ENCODE measurements at places on chromosomes 7 and 10.
A peak's percentile ranks its signal among the peaks of the same experiment; 100 is the strongest.

DNA sequence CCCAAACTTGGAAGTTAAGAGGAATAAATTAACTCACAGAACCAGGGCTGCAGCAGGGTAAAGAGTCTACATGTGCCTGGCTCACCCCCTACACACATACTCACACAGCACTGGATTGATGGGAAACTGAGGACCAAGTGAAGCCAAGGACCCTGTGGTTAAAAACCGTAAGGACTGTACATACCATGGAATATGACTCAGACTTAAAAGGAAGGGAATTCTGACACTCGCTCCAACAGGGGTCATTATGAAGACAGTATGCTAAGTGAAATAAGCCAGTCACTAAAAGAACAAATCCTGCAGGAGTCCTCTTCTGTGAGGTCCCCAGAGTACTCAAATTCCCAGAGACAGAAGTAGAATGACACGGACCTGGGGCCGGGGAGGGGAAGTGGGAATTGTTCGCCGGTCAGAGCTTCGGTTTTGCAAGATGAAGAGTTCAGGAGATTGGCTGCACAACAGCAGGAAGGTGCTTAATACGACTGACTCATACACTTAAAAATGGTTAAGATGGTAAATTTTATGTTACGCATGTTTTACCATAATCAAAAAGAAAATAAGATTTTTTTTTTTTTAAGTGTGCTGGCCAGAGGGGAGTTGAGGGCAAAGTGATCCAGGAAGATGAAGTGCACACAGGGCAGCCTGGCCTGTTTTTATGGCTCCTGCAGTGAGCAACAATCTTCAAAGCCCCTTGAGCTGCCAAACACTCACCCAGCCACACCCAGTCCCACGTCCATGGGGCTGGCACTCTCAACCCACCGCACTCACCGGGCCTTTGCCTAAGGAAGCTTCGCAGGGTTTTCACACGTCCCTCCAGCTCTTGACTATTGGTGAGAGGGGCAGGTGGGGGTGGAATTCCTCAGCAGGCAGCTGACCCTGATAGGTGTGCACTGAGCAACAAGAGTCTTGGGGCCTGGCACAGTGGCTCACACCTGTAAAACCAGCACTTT, 26.4 kb downstream of the DRGX start:
- DNase-seq: peak; percentile 25

- DNase-seq: peak; percentile 2
Observed at GRCh38 chr10:121157998-121158397, 306.8 kb downstream of the WDR11 start.

- no peak for DNase-seq
Observed at GRCh38 chr10:12401466-12401865, 52.1 kb downstream of the CAMK1D start.

GRCh38 chr7:77238703-77239136, 39.1 kb upstream of the FGL2 start:
- no peak for DNase-seq

DNA sequence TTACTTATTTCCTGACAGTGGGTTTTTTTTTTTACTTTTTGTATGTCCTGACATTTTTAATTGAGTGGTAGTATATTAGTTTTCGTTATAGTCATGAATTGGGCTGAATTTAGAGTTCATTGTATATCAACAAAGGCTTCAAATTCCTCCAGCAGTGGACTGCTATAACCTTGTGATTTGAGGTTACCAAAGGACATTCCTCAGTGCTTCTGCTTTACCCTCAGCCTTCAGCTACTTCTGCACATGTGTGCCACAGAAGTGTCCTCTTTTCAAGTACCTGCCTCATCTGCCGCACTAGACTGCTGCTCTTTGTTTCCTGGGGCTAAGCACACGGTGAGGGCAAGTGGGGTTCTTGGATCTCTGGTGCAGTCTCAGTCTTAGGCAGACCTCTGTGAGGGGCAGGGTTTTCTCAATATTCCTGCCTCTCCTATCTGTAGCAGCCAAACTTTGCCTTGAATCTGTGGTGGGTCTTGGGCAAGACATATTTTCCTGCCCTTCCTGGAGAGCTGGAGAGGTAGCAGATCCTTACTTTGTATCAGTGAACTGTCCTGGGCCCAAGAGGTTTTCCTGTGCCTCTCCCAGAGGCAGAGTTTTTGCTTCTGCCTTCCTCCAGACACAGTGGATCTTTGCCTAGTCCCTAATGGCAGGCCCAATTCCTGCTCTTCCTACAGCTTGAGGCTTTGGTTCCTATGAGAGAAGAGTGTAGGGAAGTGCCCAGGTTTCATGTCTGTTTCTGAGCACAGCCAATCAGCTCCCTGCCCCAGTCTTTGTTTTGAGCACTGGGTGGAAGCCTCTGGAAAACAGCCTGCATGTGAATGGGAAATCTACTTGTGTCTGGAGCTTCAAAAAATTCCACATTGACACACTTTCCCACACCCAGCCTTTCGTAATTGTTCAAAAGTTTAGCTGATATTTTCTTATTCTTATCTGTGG, 39.0 kb upstream of the STRIP2 start:
- DNase-seq: no peak
